CD4-positive, alpha-beta T cell (primary cell): ENCODE measurements at places on chromosomes 1 and 21.

DNA sequence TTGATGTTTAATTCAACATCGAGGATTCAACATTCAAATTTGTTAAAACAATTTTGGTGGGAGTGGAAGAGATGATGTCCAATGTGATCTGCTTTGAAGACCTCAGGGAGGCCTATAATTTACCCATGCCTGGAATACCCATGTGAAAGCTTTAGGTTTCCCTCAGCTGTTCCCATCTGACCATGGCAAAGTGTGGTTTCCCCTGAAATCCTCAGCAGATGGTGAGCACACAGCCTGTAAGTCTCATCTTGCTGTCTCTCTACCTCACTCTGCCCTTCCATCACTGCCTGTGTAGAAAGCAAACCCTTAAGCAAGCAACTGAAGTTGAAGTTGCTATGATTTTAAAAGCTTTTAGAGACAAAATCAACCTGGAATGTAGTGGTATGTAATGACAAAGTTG lies 80.1 kb upstream of the ATF3 start:
- no peak for DNase-seq

DNA sequence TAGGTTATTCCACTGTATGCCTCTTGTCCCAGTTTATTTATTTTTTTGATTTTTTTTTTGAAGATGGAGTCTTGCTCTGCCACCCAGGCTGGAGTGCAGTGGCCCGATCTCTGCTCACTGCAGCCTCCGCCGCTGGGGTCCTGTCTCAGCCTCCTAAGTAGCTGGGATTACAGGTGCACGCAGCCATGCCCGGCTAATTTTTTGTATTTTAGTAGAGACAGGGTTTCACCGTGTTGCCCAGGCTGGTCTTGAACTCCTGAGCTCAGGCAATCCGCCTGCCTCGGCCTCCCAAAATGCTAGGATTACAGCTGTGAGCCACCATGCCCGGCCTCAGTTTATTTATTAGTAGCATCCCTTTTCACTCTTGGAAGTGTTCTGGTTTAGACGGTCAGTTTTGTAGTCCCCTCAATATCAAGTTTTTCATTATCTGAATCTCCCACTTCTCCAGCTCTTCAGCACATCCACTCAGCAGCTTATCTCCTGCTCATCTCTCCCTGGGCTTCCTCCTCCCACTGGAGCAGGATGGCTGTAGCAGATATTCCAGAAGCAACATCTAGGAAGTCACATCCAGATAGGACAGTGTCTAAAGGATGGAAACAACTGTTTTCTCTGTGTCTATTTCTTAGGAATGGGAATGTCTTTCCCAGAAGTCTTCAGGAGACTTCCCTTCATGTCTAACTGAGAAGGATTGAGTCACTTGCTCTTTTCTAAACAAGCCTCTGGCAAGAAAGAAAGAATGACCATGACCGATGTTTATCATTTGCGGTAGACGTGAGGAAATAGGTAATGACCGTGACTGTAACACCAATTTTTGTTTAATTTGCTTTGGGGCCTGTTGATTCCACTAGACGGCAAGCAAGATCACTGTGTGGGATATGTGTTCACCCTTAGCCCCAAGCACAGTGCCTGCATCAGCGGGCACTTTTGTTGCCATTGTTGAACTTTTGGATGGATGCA lies 14.4 kb downstream of the CCDC190 start:
- no peak for DNase-seq

- no peak for DNase-seq
Measured at GRCh38 chr1:235006132-235006721, 122.4 kb downstream of the TOMM20 start.

GRCh38 chr1:157335056-157335455 lies 196.9 kb upstream of the ETV3 start:
- no peak for DNase-seq

- no peak for DNase-seq
Measured at GRCh38 chr1:33055210-33056008, 18.7 kb upstream of the AK2 start.

- DNase-seq: no peak
Measured at GRCh38 chr1:183215076-183215720, 29.1 kb downstream of the LAMC2 start.

- DNase-seq: no peak
Measured at GRCh38 chr1:99374109-99374508, 109.8 kb downstream of the PLPPR4 start.

GRCh38 chr1:172898866-172899265 lies 151.9 kb downstream of the TNFSF18 start:
- no peak for DNase-seq
